WTC11 (cell line): ENCODE measurements at places on chromosomes 16 and 17. TPM values are rescaled to one million over a fixed set of nuclear protein-coding genes. Genes with fewer than 3 reads are reported as not detected.
A peak's percentile ranks its signal among the peaks of the same experiment; 100 is the strongest.

DNA sequence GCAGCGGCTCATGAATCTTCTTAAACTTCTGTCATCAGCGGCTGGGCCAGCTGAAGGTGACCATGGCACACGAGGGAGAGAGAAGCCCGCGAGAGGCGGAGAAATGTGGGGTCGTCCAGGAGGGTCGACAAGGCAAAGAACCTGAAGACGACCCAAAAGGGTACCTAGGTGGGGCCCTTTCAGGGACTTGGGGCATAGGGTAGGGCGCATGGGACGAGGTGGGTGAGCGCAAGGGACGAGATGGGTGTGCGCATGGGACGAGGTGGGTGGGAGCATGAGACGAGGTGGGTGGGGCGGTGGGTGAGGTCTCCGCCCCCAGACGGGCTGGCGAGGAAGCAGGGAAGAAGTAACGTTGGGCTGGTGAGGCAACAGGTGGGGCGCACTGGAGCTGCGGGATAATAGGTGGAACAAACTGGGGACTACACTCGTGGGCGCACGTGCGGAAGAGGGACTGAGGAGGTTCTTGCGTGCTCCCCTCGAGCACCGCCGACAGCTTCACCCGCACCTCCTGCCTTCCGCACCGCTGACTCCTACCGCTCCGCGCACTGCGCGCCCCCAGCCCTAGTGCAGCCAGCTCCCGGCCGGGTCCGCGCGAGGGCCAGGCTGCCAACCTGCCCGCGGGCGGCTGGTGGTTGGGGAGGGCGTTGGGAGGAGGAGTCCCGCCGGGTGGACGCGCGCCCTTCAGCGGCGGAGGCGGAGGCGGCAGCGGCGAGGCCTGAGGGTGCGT lies 23.2 kb upstream of the CRYM start:
- H3K4me3 ChIP-seq, result peak overlapping the region; percentile 91
- H3K4me1 ChIP-seq, result peaks cover 31% of the 10 kb centered on the region
- DNase-seq, result peak; percentile 68
- no peak overlapping the region for H3K27ac ChIP-seq
- H3K27me3 ChIP-seq, result peaks cover 52% of the 10 kb centered on the region
- no peaks in the 10 kb centered on the region for H3K36me3 ChIP-seq

NXN gene
- 96.8 to 100 TPM (median 98.7 TPM) in 3 replicates for total RNA-seq

DCTPP1 gene
- 69.0 to 72.2 TPM (median 70.5 TPM) in 3 replicates for total RNA-seq

DNA sequence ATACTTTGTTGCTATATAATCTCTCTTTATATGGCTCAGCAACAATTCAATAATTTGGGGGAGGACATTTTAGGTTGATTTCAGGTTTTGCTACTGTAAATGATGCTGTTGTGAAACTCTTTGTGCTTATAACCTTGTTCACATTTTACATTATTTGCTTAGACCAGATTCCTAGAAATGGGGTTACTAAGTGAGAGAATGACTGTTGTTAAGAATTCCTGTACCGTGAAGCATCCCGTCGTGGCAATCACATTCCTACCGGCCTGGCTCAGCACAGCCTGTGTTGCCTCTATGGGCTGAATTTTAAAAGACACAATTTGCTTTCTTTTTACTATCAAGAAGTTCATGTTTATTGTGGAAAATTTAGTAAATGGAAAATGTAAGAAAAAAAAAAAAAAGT lies 31.4 kb downstream of the B9D1 start:
- peaks cover 13% of the 10 kb centered on the region for H3K36me3 ChIP-seq
- H3K27ac ChIP-seq, result no peak overlapping the region
- DNase-seq, result no peak
- H3K27me3 ChIP-seq, result no peaks in the 10 kb centered on the region
- H3K4me3 ChIP-seq, result no peak overlapping the region
- H3K4me1 ChIP-seq, result 0 out of 2 replicates have a peak, but pooled peaks cover 5% of the 10 kb centered on the region

C16orf54 gene
- 0.09 to 0.14 TPM (median 0.11 TPM) in 3 replicates for total RNA-seq
